Stimulated activated CD4-positive, alpha-beta T cell treated with anti-CD3 and anti-CD28 coated beads, Interleukin-1b, Interleukin-23, amount 100 ng/mL, for 1 hour (primary cell): ENCODE measurements at places on chromosomes 4 and X.

DNA sequence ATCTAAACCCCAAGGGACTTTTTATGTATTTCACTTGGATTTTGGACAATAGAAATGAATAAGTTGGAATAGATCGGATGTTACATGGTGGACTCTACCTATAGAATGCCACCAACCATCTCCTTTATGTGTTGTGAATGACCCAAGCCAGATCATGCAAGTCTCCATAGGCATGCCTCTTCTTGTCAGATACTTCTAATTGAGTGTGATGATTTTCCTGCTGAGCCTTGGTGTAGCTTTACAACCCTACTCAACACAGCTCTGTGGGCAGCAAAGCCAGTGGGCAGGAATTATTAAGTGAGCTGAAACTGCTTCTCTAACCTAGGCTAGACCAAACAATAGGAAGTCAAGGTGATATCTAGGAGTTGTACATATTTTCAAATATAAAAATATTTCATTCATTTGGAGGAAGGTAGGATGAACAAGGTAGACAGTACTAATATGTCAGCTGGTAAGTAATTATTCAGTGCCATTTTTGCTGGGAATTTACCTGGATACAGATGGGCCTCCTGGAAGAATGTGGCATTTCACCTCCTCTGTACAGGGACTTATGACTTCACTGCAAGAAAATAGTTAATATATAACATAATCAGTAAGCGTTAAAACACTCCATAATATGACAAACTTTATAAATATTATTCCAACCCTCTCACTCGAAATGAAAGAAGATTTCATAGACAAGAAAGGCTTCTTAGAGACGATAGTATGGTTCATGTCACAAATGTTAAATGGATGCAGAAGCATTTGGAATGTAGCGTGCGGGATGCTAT is 298.0 kb upstream of the FAT1 start:
- no peak for DNase-seq

DNA sequence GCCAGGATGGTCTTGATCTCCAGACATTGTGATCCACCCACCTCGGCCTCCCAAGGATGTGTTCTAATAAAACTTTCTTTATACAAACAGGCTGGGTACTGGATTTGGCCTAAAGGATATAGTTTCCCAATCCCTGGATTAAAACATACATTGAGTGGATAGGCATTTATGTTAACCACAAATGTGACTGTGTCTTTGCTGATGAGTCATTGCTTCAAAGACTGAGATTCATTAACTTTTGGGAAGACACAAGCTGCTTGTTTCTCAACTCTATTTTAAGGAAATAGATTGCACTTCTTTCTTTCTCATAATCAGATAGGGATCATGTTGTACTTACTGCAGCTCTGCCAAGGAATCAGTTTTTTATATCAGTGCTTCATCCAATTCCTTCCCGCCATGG is 131.3 kb upstream of the AGA start:
- no peak for DNase-seq

- DNase-seq: no peak
These were observed 434.7 kb downstream of the PACRGL start for GRCh38 chr4:21134994-21135393.

GRCh38 chrX:53483416-53483815 is 49.2 kb upstream of the HSD17B10 start:
- DNase-seq: no peak

DNA sequence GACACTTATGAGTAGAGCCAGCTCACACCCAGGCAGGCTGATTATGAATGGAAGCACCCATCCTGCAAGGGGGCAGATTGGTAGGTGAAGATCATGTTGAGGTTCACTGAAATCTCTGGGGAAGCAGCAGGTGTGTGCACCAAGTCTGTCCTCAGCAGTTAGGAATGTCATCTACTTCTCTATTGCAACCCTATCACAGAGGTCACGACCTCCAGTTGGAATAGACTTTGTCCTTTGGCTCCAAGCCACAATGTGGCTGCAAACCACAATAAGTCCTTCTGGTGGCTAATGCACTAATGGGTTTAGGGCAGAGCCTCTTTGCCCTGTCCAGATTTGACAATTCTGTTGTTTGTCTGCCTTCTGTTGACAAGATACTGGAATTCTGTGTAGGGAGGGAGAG is 1056.7 kb downstream of the PCDH19 start:
- DNase-seq: no peak

DNA sequence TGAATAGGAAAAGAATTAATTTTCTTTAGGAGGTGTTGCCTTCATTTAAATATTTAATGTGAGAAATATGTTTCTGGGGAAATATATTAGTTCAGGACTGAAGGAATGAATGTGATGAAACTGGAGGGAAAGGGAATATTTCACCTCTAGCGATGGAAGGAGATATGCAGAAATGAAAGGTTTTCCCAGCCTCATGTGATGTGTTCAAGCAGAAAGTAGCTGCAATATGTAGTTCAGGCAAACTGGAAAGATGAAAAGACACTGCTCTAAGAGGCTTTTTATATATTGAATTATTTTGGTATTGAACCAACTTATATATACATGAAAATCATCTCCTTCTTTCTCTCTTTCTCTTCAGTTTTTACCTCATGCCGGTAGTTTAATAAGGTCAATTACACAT is 3.4 kb downstream of the GRID2 start:
- no peak for DNase-seq
